Parietal lobe (tissue), 2 donors: ENCODE measurements at places on chromosomes 16 and 17. TPM values are rescaled to one million over a fixed set of nuclear protein-coding genes. Genes with fewer than 3 reads are reported as not detected.

TUFM gene
- 54.5 TPM for total RNA-seq

CTNS gene
- 8.5 TPM for total RNA-seq

C16orf96 gene
- 0.63 TPM for total RNA-seq

DCAF7 gene
- 47.3 TPM for total RNA-seq

SMTNL2 gene
- 5.6 TPM for total RNA-seq

BEAN1 gene
- total RNA-seq = 7.5 TPM

ERBB2 gene
- 13.1 TPM for total RNA-seq

PHOSPHO1 gene
- total RNA-seq = 0.94 TPM

PAGR1 gene
- total RNA-seq = 18.8 TPM

FOXJ1 gene
- total RNA-seq = 3.8 TPM

ESRP2 gene
- total RNA-seq = not detected

KRT34 gene
- 0.94 TPM for total RNA-seq
